ENCODE measurements at places on chromosomes 2 and 18. TPM values are rescaled to one million over a fixed set of nuclear protein-coding genes. Genes with fewer than 3 reads are reported as not detected.

AQP12A gene
- total RNA-seq = not detected

GALNT5 gene
- 2.0 TPM for total RNA-seq

CCDC74A gene
- total RNA-seq = 17.0 TPM

SP140L gene
- total RNA-seq = 3.4 TPM

HAAO gene
- not detected for total RNA-seq

HOXD12 gene
- total RNA-seq = not detected

STARD7 gene
- 88.4 TPM for total RNA-seq

GREB1 gene
- total RNA-seq = 2.6 TPM

KIF1A gene
- total RNA-seq = 0.73 TPM

CYP1B1 gene
- 4.2 TPM for total RNA-seq

WNT10A gene
- 0.10 TPM for total RNA-seq
